ENCODE measurements at places on chromosomes 5 and 9.

GRCh38 chr5:7576023-7576715 lies 180.2 kb downstream of the ADCY2 start:
- DNase-seq = no peak

DNA sequence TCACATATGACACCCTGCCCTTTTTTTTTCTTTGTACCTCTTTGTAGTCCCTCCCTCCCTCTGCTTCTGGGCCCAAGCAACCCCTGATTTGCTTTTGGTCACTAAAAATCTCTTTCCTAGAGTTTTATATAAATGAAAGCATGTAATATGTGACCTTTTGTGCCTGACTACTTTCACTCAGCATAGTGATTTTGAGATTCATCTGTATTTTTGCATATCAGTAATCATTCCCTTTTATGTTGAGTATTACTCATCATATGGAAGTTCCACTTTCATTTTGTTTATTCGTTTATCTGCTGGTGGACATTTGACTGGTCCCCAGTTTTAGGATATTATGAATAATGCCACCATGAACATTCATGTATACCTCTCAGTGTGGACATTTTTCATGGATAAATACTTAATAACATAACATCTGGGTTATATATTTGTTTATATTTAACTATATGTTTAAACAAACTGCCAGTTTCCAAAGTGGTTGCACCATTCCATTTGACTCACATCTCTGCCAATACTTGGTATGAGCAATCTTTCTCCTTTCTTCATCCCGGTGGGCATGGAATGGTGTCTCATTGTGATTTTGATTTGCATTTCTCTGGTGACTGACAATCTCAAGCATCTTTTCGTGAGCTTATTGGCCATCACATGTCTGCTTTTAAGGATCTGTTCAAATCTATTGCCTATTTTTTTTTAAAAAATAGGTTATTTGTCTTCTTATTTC lies 115.7 kb upstream of the S1PR3 start:
- no peak for DNase-seq

DNA sequence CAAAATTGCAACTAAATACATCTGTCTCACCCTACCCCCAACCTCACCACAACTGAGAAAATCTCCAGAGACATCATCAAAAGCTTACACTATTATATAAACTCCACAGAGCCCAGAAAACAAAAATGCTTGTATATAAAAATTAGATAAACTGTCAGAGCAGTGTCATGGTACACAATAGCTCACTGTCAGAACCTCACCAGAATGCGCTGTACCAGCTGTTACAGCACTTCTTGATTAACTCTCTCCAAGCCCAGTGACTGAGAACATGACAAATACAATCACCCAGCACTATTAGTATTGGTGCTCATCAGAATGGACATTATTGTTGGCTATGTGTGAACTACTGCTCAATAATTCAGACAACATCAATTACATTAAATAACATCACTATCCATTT lies 65.7 kb downstream of the ZDHHC21 start:
- no peak for DNase-seq

DNA sequence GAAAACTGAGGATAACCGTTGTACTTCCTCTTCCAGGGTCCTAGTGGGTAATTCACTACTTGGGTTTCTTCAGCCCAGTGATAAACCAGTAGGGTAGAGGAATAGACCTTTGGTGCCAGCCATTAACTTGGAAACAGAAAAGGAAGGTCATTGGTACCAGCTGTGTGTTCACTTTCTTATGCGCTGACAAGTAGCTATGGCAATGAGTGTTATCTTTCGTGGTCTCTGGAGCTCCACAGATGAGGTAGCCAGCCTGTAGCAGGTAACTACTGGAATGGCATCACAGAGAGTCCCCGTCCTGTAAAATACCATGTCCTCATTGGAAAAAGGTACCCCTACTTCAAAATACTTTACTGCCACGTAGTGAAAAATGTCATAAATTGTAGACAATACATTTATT lies 2.3 kb downstream of the UHRF2 start:
- no peak for DNase-seq

DNA sequence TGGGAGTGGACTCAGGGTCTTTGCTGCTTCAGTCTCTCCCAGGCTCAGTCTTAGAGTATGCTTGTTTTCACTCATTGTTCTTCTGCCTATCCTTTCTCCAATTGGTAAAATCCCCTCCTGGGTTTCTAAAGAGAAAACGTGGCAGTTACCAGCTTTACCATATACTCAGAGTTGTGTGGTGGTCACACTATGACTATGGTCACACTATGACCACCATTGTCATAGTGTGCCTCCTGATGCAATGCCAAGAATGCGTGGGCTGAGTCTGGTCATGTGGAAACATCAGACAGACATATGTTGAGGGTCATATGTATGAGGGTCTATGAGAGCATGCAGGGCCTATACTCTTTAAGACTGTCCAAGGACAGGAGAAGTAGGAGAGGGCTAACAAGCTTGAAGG lies 326.5 kb upstream of the PRR16 start:
- DNase-seq = no peak

DNA sequence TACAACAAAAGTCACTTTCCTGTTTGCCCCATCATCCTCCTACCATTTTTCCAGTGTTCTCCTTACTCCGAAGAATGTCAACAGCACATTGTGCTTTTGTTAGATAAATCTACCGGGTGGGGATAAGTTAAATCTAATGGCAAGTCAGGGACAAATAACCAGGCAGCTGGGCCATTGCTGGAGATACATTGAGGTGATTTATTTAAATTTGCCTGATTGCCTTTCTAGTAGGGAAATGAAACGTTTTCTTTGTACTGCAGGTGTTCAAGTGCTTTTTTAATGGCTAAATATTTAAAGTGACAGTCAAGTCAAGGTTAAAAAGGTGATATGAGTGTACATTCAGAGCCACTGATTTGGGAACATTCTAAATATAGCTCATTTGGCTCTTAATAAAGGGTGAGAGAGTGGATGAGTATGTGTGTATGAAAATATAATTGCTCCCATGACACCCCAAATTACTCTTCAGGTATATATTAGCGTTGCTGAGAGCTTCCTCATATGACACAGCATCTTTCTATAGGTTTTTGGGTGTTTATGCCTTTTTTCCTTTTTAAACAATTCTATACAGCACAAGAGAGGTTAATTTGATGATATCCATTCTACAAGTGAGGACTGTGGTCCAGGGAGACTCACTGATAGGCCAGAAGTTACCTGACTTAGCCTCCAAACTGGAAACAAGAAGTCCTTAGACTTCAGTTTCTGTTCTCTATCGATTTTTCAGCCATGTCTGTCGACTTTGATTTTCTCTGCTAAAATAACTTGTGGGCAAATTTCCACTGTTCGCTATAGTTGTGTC lies 51.9 kb downstream of the DMRT2 start:
- no peak for DNase-seq

GRCh38 chr5:93789173-93790067 lies 48.0 kb upstream of the POU5F2 start:
- peak; percentile 84 for DNase-seq

- DNase-seq = no peak
Measured at GRCh38 chr9:132244582-132245455, 83.0 kb downstream of the NTNG2 start.

- no peak for DNase-seq
Measured at GRCh38 chr5:176793736-176794135, 16.6 kb upstream of the UNC5A start.

GRCh38 chr5:62256161-62257019 lies 49.6 kb upstream of the KIF2A start:
- peak; percentile 3 for DNase-seq

GRCh38 chr9:13485068-13485596 lies 205.6 kb upstream of the MPDZ start:
- DNase-seq = peak; percentile 75

DNA sequence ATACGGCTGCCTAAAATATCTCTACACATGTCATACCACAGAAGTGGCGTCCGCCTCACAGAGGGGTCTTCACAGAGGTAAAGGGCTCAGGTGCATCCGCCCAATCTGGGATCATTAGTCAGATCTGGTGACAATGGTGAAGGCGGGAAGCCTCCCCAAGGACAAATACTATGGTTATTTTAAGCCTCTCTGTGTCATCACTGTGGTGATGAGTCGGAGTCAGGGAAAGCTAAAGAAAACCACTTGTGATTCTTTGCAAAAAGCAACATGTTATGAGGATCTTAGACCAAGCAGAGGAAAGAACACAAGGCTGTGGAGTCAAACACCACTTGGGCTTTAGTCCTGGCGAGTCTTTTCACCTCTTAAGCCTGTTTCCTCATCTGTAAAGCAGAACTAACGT lies 190.4 kb downstream of the DRD1 start:
- DNase-seq = peak; percentile 62

GRCh38 chr5:133945568-133945967 lies 22.9 kb downstream of the C5orf15 start:
- DNase-seq = peak; percentile 28

DNA sequence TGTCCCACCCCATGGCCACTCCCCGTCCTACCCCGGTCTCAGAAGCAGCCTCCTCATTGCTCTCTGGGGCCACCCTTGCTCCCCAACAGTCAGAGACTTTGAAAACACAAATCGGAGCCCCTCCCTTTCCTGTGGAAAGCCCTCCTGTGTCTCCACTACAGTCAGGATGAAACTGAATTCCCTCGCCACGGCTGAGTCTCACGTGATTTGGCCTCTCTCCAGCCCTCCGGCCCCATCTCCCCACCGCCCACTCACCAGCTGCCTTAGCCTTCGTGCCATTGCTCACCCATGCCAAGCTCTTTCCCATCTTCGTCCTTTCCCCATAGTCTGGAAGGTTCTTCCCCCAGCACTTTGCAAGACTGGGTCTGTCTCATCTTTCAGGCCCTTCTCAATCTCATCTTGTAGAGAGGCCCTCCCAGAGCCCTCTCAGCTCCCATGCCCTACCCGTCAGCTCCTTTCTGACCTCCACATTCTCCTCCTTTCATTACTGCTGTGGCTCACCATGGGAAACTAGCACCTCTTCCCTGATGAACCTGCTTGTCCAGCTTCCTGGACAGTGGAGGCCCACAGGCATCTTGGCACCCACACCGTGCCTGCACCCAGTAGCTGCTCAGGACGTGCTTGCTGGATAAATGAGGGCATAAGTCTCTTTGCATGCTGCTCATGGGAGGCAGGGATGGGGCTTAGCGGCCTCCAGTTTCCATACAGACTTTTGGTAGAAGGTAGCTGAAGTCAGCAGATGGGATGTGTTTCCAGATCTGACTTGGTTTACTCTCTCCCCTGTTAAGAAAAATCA lies 126.4 kb upstream of the COL5A1 start:
- no peak for DNase-seq

DNA sequence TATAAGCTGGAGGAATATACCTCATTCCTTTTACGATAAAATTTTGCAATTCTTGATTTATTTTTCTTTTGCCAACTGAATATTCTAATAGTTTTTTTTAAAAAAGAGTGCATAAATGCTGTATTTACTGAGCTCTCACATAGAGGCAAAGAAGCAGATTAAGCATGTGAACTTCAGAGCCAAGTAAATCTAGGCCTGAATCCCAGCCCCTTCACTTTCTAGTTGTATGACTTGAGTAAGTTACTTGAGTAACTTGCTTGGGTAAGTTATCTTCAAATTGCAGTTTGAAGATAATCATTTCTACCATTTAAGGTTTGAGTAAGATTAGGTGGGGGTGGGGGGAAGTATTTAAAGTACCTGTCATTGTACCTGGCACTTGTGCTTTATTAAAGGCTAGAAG lies 21.8 kb downstream of the LURAP1L start:
- DNase-seq = no peak

GRCh38 chr9:120715389-120715924 lies 1.2 kb upstream of the MEGF9 start:
- DNase-seq = peak; percentile 78

- no peak for DNase-seq
Measured at GRCh38 chr5:10324518-10325370, 17.0 kb upstream of the CMBL start.

DNA sequence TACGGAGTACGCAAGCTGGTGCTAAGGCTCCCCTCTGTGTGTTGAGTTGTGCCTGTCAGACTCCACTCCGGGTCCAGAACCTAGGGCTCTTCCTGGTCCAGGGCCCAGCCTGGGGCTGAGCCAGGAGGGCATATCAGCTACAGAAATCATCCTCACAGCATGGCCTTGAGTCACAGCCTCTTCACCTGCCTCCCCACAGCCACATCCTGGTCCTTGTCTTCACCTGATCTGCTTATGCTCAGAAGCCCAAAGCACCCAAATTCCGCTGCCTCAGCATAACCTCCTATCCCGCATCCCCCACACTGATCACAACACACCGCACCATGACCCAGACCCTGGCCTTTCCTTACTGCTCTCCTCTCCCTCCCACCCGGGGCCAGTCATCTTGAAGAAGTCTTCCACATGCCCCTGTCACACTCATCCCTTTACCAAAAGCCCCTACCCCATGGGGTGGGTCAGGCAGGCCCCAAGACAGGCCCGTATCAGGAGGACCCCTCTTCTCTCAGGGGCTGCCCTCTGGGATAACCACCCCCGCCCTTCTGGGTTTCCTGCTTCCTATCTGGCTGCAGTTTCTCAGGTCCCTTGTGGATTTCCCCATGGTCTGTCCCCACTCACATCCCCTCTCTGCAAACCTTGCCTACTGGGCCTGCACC lies 1.3 kb upstream of the IL3 start:
- DNase-seq = no peak

Data from fibroblast of skin of right biceps (primary cell).